Thyroid gland (tissue), 4 donors: ENCODE measurements at places on chromosomes 1 and 21. TPM values are rescaled to one million over a fixed set of nuclear protein-coding genes. Genes with fewer than 3 reads are reported as not detected.

AK5 gene
- total RNA-seq: not detected

HES4 gene
- 26.6 TPM for total RNA-seq

A3GALT2 gene
- 0.89 TPM for total RNA-seq

DENND1B gene
- total RNA-seq: 17.5 TPM

TRPM2 gene
- 0.67 TPM for total RNA-seq

S100A7 gene
- not detected for total RNA-seq

RASSF5 gene
- total RNA-seq: 16.4 TPM

CFAP107 gene
- total RNA-seq: not detected

LGR6 gene
- 4.2 TPM for total RNA-seq

IL10 gene
- 0.34 TPM for total RNA-seq

RNF186 gene
- not detected for total RNA-seq

SLC45A1 gene
- total RNA-seq: 1.6 TPM

CHODL gene
- total RNA-seq: 1.7 TPM

SPRR1A gene
- total RNA-seq: not detected

KRTAP21-2 gene
- total RNA-seq: not detected

GRHL3 gene
- total RNA-seq: not detected

SH2D1B gene
- total RNA-seq: not detected

KCNQ4 gene
- 0.40 TPM for total RNA-seq

KIRREL1 gene
- 27.5 TPM for total RNA-seq

ICOSLG gene
- total RNA-seq: 0.54 TPM

DDR2 gene
- total RNA-seq: 49.0 TPM

LRRC71 gene
- total RNA-seq: not detected

KCNA10 gene
- not detected for total RNA-seq

OR2AK2 gene
- total RNA-seq: 0.63 TPM

HHIPL2 gene
- 1.7 TPM for total RNA-seq

SERTAD4 gene
- 1.5 TPM for total RNA-seq

NTMT2 gene
- total RNA-seq: not detected

PLA2G2C gene
- not detected for total RNA-seq

GNL2 gene
- total RNA-seq: 53.8 TPM

JAM2 gene
- total RNA-seq: 4.5 TPM

MROH9 gene
- total RNA-seq: 0.11 TPM

MEGF6 gene
- total RNA-seq: 9.4 TPM

OR2L8 gene
- not detected for total RNA-seq

RHD gene
- not detected for total RNA-seq

NLRP3 gene
- 0.94 TPM for total RNA-seq

GLUL gene
- 2,736 TPM for total RNA-seq
